ENCODE measurements at places on chromosomes 4 and X.

GRCh38 chr4:78939667-78940008 lies 400 bp upstream of the PAQR3 start:
- DNase-seq = no peak

DNA sequence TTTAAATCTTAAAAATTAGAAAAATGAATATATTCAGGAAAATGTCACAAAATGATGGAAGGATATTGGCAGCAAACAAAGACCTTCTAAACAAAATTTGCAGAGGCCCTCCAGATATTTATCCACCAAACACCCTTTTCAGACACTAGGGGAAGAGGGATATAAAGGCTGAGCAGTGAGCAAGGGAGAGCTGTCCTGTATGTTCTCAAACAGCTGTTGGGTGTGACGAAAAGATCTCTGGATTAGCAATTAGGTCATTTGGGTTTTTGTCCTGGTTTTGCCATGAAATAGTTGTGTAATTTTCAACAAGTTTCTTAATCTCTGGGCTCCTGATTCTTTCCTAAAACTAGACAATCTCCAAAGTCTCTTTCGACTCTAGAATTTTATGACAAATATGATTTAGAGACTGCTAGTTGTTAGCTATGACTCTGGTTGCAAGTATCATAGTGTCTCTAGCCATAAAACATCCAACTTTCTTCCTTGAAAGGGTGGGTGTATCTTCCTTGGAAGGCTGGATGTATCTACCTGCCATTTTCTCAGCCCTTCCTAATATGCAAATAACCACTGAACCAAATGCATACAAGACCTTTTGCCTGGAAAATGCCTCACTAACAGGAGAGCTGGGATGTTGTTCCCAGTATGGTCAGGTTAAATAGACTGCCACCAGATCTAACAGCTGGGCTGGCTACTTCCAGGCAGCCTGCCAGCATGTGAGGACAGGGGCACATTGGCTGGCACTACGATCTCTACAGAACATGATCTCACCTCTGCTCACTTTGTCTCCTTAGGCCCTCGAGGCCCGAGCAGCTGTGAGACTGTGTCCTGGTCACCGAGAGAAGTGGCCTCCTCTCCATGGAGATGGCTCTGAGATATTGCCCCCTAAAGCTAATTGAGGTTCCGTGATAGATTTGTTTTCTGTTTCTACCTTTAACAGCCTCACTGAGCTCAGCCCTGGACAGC lies 225.5 kb upstream of the JADE1 start:
- no peak for DNase-seq

DNA sequence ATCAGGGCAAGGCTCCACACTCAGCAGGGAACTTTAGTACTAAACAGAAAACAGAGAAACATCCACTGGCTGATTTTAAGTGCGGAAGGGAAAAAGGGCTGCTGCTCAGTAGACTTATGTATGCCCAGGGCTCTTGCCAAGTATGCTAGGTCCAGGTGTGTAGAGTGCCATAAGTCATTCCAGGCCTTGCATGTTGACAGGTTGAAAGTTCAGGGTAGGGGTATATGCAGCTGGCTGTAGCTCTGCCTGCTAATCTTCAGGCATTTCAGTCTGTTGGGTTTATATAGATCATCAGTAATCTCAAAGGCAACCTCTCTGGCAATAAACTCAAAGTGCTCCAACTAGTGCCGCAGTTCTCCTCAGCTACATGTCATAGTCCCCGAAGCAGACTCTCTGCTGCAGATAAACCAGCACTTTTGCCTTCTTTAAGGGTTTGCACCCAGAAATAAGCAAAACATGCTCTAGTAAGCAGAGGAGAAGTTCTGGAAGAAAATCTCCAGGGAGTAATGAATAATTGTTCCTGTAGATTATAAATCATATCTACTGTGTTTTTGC lies 134.9 kb upstream of the GRIA3 start:
- no peak for DNase-seq

GRCh38 chr4:93394545-93395081 lies 433.9 kb upstream of the ATOH1 start:
- DNase-seq = peak; percentile 68

DNA sequence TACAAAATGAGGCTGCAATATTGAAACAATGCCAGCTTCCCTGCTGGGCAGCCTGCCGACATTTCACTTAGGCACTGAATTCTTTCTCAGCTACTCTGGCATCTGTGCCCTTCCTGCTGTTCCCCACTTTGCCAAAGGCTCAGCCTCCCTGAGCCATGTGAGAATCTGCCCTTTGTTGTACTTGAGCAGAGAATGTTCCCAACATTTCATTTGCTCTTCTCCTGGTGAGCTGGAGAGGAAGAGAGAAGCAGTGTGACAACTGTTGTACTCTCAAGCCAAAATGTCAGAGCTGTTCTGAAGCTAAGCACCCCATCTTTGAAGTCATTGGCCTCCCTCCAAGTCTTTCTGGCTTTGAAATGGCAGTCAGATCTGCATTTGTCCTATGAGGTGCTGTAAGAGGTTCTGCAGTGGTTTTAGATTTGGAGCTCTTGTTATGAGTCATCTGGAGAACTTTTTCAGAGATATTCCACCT lies 32.5 kb downstream of the LANCL3 start:
- no peak for DNase-seq

GRCh38 chrX:11724122-11725017 lies 33.7 kb upstream of the MSL3 start:
- peak; percentile 66 for DNase-seq

DNA sequence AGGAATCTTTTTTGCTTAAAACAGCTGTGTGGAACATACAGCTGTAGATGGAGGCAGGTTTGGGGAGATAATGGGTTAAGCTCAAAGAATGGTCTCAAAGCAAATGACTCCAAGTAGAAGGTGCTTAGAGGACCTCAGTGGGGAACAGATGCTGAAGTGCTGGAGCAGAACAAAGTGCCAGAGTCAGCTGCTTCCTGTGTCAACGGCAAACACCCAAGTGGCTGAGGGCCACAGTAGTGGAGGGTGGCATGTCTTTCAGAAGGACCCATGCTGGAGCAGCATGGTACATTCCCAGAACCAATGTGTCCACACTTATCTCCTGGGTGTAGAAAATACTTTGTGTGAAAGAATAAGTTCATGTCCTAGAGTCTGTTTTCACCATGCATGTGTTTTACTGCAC lies 197.5 kb downstream of the CCNG2 start:
- no peak for DNase-seq

DNA sequence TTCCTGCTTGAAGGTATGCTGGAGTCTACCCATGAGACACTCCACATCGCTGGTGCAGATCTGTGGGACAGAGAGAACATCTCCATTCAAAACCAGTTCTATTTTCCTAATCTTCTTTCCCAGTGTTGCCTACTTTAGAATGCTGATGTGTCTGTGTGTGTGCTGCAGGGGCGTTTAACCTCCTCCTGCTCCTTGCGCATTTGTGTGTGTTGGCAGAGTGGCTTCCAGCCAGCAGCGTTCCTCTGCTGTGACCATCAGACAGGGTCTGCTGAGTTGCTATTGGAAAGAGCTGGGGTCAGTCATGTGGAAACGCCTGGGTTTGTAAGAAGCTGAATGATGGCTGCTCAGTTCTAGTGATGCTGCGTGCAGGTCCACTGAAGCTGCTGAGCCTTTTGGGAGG lies 223.6 kb downstream of the RBMX2 start:
- no peak for DNase-seq

- no peak for DNase-seq
Observed at GRCh38 chrX:31061091-31061490, 10.8 kb downstream of the FTHL17 start.

GRCh38 chrX:94695910-94696309 lies 1021.9 kb downstream of the FAM133A start:
- no peak for DNase-seq

DNA sequence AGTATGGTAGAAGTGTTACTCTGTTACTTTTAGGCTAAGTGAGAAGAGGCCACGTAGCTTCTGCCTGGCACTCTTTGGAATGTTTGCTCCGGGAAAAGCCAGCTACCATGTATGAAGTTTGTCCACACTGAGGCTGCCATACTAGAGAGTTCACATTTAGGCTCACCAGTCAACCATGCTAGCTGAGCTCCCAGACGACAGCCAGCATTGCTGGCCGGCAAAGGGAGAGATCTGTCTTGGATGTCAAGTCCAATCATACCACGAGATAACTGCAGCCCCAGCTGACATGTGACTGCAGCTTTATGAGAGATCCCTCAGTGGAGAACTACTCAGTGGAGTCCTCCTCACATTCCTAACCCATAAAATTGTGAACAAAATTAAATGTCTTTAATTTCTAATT lies 321.2 kb upstream of the F9 start:
- DNase-seq = no peak

DNA sequence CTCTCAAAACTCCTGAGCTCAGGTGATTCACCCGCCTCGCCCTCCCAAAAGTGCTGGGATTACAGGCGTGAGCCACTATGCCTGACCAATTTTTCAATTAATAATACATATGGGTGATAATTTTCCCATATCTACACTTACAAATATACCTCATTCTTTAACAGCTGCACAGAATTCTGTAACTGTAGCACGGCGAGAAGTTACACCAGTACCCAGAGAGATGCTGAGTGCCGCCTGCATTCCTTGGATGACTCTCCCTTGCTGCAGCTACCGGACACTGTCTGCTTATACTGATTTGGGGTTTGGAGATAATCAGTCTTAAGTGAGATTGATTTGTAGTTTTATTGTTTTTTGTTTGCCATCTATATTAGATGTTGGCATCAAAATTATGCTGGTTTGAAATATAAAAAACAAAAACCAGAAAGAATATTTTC lies 5.8 kb downstream of the TIFA start:
- no peak for DNase-seq

DNA sequence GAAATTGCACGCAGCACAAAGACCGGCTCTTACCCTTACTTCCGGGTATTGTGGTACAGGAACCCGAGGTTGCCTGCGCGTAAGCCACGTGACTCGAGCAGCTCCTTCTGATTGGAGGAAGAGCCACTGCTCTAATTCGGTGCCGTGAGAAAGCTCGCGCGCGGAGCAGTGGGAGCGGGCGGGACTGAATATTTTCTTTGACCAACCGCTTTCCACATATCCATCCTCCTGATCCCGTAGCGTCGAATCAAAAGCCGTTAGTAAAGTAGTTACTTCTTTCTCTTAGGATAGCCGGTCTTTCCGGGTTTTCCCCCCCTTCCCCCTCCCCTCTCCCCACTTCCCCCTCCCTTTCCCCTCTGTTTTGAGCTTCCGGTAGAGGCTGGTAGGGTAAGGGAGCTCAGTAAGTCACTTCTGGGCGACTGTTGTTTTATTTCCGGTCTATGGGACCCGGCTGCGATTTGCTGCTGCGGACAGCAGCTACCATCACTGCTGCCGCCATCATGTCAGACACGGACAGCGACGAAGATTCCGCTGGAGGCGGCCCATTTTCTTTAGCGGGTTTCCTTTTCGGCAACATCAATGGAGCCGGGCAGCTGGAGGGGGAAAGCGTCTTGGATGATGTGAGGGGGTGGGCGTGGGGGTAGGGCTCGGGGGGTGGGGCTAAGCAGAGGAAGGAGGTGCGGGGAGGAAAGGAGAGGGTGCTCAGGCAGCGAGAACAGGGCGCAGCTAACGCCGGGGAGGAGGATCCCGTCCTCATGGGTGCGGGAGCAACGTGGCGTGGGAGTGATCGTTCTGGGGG lies at the start of gene TAF1:
Gene TAF1, plus strand, starts transcription at position 483 of the 799 bp plus-strand sequence. Its CDS starts 18 bp downstream, at position 501.
- peak; percentile 96 for DNase-seq

DNA sequence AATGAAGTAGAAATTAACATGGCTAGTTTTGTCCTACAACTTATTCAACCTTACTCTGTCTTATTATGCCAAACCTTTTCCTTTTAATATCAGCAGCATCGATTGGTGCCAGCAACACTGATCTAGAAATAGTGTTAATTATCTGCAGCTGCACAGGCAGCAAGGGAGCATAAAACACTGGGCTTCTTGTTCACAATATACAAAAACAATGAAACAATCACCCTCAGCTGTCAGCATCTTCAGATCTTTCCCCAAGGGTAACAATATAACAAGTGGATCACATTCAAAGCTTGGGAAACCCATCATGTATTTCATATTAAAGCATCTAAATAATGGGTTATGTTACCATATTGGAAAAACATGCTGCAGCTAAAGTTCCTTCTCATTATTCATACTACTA lies 238.1 kb downstream of the SPOCK3 start:
- no peak for DNase-seq

DNA sequence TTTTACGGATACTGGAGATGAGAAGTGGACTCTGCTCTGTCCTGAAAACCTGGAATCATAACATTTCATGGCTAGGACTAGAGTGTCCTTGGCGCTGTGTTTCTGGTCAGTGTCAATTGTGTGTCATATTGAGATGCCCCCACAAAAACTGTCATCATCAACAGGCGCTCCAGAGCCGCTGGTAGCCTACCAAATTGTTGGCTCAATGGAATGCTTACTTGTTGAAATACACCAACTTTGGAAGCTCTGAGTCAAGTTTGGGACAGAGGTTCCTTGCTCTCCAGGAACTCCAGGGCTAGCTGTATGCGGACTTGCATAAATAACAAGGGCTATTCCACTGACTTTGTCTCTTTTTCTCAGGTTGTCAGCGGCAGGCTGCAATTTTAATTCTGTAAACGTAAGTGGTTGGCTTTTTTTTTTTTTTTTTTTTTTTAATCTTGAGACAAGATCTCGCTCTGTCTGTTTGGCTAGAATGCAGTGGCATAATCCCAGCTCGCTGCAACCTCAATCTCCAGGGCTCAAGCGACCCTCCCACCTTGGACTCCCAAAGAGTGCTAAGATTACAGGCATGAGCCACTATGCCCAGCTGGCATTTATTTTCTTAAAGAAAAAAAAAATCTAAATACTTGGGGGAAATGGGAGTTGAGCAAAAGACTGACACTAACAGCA lies 871 bp upstream of the HPGD start:
- DNase-seq = peak; percentile 40

DNA sequence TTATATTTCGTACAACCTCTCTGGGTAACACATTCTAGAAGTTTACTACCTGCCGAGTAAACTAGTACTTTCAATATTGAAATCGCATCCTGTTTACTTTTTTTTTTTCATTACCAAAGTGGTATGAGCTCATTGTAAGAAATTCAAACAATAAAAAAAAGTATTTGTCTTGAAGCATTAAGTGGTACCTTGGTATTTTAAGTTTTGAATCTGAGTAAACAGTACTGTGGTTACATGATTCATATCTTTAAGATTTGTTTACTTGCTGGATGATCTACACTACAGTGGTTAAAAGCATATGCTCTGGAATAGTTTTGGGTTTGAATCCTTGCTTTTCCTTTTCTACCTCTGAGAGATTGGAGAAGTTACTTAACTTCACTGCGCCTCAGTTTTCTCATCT lies 3.8 kb upstream of the MMGT1 start:
- DNase-seq = peak; percentile 39
